Foreskin melanocyte (primary cell): ENCODE measurements at places on chromosomes 2 and 18.
A peak's percentile ranks its signal among the peaks of the same experiment; 100 is the strongest.

GRCh38 chr2:14632133-14632936, at the start of gene LRATD1:
Gene LRATD1, plus strand, starts transcription at chr2:14632717. Its CDS starts 1,263 bp downstream, at chr2:14633980.
- DNase-seq: no peak

GRCh38 chr2:41187376-41188122, 735.7 kb upstream of the SLC8A1 start:
- DNase-seq: no peak

GRCh38 chr2:231677632-231678104, 30.7 kb upstream of the PTMA start:
- peak; percentile 76 for DNase-seq

DNA sequence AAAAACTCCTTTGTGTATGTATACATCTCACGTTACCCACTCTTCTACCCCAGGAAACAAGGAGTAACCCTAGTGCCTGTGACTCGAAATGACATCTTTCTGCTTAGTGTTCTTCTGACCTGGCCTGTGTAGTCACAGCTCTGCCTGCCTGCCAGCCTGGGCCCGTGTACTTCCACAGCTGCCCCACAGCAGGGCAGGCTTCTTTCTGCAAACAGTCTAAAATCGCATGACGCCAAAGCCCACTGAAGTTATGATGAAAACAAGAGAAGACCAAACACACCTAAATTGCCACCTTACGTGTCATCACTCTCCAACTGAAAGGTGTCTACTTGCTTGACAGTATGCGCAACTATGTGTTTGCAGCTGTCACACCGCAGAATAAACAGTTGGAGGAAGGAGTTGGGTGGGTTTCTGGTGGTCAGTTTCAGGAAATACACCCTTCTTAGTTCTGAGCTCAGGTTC, 1.5 kb downstream of the GAREM1 start:
- no peak for DNase-seq

DNA sequence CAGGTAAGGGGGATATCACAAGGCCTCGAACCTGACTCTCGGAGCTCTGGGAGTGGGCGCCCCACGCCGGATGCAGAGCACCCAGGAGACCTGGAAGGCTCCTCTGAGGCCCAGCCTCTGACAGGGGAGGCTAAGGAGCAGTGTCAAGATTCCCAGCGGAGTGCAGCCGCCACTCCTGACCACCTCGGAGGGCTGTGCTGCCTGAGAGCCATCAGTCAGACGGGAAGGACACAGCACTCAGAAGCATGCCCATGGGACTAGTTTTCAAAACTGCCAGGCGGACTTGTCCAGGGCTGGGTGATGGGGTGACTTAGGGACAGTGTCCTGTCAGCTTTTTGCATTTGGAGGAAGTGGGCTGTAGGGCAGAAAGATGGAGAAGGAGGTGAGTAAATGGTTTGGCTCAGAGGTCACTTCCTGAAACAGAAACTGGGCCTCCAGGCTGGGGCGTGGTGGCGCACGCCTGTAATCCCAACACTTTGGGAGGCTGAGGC, 34.6 kb upstream of the B3GNT7 start:
- no peak for DNase-seq

- DNase-seq: peak; percentile 62
Observed at GRCh38 chr2:61978522-61978921, 73.0 kb downstream of the COMMD1 start.

- DNase-seq: no peak
Observed at GRCh38 chr18:44093253-44093652, 587.4 kb upstream of the SETBP1 start.

- DNase-seq: no peak
Observed at GRCh38 chr2:14544247-14544646, 88.3 kb upstream of the LRATD1 start.

GRCh38 chr2:191385416-191386160, 140.4 kb downstream of the MYO1B start:
- no peak for DNase-seq

DNA sequence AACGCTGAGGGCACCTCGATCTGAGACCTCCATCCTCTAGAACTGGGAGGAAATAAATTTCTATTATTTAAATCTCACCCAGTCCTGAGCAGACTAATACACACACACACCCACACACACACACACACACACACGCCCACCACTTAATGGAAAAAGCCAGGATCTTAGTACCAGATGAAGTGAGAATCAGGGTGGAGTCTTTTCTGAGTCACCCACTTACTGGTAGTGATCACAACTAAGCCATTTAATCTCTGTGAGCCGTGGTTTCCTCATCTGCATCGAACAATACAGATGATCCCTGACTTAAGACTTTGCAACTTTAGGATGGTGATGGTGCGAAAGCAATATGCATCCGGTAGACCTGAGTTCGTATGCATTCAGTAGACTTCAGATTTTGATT, 18.6 kb downstream of the THNSL2 start:
- no peak for DNase-seq

DNA sequence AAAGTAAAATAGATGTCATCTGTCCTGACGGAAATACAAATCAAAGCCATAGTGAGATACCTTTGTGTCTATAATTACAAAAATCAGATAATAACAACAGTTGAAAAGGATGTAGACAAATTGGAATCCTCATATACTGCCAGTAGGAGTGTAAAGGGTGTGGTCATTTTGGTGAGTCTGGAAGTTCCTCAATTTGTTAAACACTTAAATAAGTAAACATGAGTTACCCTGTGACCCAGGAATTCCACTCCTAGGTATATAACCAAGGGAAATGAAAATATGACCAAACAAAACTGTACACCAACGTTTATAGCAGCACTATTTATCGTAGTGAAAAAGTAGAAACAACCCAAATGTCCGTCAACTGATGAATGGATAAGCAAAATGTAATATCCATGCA, 24.0 kb downstream of the R3HDM1 start:
- DNase-seq: no peak

DNA sequence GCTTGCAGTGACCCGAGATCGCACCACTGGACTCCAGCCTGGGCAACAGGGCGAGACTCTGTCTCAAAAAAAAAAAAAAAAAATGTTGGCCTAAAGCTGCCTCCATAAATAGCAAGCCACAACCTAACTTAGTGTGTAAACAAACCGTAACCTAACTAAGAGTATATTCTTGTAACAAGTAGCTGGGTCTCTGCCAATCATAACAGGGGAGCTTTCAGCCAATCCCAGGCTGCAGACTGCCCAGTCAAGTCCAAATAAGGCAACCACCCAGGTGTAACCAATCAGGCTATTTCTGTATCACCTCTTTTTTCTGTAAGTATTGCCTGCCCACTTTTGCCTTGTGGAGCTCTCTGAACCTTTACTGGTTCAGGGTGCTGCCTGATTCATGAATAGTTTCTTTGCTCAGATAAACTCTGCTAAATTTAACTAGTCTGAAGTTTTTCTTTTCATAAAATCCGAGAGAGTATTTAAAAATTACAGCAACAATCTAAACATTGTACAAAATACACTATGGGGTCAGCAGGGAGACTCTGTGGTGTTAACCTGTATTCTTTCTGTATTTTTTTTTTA, 4.5 kb downstream of the PSTPIP2 start:
- DNase-seq: no peak

- no peak for DNase-seq
Observed at GRCh38 chr2:30273574-30273929, 42.2 kb downstream of the LBH start.

GRCh38 chr2:239950144-239951128, 74.7 kb downstream of the NDUFA10 start:
- DNase-seq: no peak

GRCh38 chr2:138948070-138948539, 167.9 kb upstream of the NXPH2 start:
- peak; percentile 78 for DNase-seq

- DNase-seq: no peak
Observed at GRCh38 chr2:237488295-237488694, 1.2 kb downstream of the MLPH start.

DNA sequence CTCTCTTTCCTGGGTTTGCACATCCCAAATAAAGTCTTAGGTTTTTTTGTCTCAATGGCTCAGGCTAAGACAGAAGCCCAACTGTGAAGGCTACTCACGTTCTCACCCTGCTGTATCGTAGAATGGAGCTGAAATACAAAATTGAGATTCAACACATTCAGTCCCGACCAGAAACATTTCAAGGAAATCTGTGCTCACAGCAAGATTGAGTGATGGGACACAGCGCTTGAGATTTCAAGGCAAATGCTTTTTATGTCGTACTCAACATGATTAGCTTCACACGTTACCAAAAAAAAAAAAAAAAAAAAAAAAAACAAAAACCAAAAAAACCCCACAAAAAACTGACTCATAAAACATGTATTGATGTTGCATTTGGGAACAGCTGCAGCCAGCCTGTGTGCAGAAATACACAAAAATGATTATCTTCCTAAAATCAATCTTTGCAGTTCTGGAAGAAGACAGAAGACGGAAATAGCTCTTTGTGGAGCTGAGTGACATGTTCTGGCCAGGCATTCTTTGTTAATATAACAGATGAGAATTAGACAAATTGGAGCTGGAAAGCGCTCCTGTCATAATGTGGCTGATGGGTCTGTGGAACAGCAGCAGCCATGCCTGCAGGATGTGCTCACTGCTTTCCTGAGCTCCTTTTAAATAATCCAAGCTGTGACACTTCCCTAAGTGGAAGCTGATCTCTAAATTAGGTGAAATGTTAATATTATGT, 453.2 kb downstream of the LPIN1 start:
- DNase-seq: no peak

DNA sequence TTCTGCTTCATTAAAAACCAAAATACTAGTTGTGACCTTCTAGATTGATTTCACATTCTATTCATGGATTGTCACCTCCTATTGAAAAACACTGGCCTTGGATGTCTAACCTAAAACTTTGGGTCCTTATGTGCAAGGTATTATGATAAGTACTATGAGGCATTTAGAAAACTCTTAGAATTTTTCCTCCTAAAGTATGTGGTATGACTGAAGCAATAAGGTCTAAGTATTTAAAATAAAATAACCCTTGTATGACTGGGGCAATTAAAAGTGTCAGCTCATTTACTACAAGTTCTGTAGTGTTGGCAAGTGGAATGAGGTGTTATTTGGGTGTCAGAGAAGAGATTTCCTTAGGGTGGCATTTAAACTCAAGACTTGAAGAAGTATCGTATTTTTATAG, 15.1 kb downstream of the KCMF1 start:
- no peak for DNase-seq

GRCh38 chr2:10493634-10494281, 45.6 kb upstream of the ODC1 start:
- DNase-seq: no peak

- no peak for DNase-seq
Observed at GRCh38 chr18:681985-682384, 24.5 kb downstream of the TYMS start.
